ENCODE measurements at places on chromosomes 6 and 20. TPM values are rescaled to one million over a fixed set of nuclear protein-coding genes. Genes with fewer than 3 reads are reported as not detected.
A peak's percentile ranks its signal among the peaks of the same experiment; 100 is the strongest.

DNA sequence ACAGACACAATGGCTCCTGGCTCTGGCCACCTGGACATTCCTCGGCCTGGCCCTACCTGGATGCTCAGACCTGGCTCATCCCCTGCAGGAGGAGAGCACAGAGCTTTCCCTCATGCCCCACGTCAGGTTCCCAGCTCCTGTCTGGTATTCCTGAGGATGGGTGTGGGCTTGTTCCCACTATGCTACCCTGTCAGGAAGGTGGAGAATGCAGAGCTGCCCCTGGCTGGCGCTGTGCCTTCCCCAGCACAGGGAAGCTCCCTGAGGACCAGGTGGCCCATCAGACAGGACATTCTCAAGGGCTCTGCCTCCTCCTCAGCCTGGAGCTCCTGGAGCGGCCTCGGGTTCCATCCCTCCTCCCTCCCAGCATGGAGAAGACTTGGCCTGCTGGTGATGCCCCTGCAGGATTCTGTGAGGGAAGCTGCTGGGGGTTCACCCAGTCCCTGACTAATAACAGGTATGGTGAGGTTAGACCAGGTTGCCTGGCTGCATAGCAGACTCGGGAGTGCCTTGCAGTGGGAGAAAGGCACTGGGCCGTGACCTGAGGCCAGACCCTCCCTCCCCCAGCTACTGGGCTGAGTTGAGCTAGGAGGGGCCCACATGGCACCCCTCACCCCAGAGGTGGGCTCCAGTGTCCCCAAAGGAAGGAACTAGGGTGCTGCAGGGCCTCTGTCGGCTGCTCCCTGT is 156.0 kb upstream of the MLN start:
- no peak for DNase-seq

- peak; percentile 81 for DNase-seq
These were observed 244.9 kb downstream of the TSHZ2 start for GRCh38 chr20:53216856-53217576.

DNA sequence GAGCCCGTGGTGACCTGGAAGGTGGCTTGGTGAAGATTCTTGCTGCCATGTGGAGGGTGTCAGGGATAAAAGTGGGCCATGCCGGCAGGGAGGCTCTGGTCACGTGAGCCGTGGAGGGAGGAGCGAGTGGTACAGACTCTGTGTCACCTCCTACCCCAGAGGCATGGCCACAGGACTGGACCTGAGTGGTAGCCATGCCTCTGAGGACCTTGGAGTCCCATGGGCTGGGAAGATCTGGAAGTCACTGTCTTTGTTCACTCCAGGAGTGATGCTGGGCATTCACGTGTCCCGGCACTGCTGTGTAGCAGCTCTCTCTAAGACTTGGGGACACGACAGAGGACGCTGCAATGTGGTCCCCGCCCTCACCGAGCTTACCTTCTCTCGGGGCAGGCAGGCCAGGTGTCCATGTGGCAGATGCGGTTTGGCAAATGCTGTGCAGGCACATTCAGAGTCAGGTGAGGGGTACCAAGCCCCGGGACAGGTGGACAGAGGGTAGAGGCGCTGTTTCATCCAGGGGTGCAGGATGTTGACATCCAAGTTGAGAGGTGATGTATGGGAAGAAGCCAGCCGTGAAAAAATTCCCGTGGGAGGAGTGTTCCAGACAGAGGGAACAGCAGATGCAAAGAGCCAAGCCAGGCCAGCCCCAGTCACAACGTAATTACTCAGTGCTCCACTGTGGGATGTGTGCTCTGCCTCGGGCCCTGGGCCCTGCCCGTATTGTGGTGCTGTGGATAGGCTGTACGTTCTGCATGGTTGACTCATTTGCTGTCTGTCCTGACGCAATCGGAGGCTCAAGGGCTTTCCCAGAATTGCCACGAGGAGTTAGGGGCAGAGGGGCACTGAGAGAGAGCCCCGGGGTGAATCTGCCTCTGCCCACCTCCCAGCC is 307.8 kb downstream of the TAF4 start:
- no peak for DNase-seq

DNA sequence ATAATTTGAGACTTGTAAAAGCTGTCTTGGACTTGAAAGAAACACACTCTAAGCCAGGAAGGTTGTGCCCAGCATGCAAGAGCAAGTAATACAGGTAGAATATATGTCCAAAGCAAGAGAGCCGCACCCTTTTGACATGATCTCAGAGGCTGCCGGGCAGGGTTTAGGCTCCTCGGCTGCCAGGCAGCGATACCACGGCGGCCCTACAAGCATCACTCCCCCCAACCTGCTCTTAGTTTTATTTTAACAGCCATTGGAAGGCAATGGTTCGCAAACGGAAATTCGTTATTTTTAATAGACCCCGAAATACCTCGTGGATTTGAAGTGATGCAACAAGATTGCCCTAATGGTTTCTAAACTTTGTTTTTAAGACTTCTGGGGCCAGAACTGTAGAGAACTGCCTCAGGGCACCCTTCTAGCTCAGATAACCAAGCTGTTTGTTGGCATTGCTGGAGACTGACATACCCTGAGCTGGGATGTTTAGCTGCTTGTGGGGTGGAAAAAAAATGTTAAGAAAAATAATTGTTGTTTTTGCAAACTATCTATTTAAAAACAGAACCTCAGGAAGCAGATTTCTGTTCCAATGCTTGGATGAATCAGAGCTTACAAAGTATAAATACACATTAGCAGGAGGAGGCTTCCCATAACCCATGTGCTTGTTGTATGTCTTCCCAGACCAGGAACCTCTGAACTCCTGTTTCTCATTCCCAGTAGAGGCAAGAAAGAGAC is 39.0 kb downstream of the JAG1 start:
- no peak for DNase-seq

DNA sequence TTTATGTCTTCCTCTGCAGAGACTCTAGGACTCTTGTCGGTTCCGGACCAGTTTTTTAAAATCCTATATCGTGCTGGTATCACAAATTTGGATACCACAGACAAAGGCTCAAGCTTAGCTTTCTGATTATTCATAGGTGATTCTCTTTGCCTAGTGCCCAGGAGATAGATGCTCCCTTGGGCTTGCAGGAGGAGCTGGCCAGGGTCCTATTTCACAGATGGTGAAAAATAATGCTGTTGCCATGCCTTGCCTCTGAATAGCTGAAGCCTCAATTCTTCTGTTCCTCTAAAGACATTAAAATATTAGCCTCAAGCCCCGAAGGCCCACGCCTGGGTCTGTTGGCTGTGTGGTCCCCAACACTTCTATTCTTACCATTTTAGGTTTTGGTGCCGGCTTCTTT is 123.9 kb upstream of the BACH2 start:
- DNase-seq, result no peak

- no peak for DNase-seq
These were observed 42.0 kb upstream of the HIVEP1 start for GRCh38 chr6:11970114-11970513.

DNA sequence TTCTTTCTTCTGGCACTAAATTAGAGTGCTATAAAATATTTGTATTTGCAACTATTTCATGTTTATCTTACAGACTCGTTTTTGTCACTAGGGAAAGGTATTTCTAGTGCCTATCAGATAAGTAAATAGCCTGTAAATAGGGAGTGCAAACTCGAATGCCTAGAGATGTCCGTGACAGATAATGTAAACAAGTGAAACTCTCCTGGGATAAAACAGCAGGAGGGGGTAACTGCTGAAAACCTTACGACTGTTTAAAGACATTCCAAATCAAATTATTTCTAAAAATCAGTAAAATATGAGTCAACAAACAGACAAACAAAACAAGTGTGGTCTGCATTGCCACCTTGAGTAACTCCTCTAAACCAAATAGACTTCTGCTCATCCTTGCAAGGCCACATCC is 932.1 kb downstream of the EYS start:
- DNase-seq, result no peak

DNA sequence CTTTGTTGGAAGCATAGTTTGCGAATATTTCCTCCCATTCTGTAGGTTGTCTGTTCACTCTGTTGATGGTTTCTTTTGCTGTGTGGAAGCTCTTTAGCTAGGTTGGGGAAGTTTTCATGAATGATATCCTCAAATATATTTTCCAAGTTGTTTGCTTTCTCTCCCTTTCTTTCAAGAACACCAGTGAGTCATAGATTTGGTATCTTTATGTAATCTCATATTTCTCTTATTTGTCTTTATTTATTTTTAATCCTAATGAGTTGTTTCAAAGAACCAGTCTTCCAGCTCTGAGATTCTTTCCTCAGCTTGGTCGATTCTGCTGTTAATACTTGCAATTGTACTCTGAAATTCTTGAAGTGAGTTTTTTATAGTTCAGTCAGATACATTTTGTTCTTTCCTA is 628.0 kb upstream of the ID4 start:
- DNase-seq, result no peak

GRCh38 chr6:35170166-35170565 is 29.0 kb upstream of the TCP11 start:
- no peak for DNase-seq

GRCh38 chr20:18314786-18315406 is 26.6 kb downstream of the ZNF133 start:
- DNase-seq, result no peak

LY86 gene
- polyA plus RNA-seq, result not detected

ELOVL4 gene
- polyA plus RNA-seq, result not detected

NOX3 gene
- polyA plus RNA-seq, result not detected

Data from K562 (cell line).